Placental epithelial cell (primary cell): ENCODE measurements at places on chromosomes 7 and 10. TPM values are rescaled to one million over a fixed set of nuclear protein-coding genes. Genes with fewer than 3 reads are reported as not detected.

MXI1 gene
- total RNA-seq, result 5.9 and 17.3 TPM in 2 replicates

PLA2G12B gene
- total RNA-seq, result not detected in 2 replicates

LAMB4 gene
- under 0.01 TPM in 1 of 2 replicates, not detected in the other for total RNA-seq

SFXN2 gene
- 2.9 and 4.3 TPM in 2 replicates for total RNA-seq

TFAM gene
- 14.1 and 15.3 TPM in 2 replicates for total RNA-seq

ACTL6B gene
- total RNA-seq, result not detected in 2 replicates

TCERG1L gene
- total RNA-seq, result under 0.01 and 1.2 TPM in 2 replicates

GARS1 gene
- 138 and 285 TPM in 2 replicates for total RNA-seq

GDF10 gene
- not detected in 2 replicates for total RNA-seq

ERV3-1 gene
- total RNA-seq, result 15.9 and 22.0 TPM in 2 replicates
